NCI-H1105 (cell line): ENCODE measurements at places on chromosomes 13 and 19.

DNA sequence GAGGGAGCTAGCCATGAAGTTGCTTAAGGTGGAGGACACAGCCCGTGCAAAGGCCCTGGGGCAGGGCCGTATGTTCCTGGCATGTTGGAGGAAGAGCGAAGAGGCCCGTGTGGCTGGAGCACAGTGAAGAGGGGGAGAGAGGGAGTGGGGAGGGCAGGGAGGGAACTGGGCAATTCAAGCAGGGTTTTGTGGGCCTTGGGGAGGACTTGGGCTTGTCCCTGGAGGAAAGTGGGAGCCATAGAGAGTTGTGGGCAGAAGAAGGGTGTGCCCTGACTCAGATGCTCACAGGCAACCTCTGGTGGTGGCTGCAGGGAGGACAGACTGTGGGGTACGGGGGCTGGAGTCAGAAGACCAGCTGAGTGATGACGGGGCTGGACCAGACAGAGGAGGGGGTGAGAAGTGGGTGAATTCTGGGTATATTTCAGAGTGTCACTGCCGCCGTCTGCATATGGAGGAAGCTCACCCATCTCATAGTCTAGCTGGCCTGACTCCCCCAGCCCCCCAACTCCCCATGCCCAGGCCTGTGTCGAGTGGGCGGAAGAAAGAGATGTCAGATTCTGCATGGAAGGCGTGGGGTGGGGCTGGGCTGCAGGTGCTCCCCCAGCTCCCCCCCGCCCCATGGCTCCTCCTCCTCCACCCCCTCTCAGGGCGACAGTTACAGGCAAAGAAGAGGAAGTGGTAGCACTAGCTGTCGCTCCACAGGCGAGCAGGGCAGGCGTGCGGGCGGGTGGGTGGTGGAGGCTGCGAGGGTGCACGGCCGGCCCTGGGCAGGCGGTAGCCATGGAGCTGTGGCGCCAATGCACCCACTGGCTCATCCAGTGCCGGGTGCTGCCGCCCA is at the start of gene VAV1:
VAV1 (plus strand) TSS at position 681 of the 838 bp plus-strand sequence; CDS start at position 781, 100 bp downstream.
- no peak for DNase-seq

DNA sequence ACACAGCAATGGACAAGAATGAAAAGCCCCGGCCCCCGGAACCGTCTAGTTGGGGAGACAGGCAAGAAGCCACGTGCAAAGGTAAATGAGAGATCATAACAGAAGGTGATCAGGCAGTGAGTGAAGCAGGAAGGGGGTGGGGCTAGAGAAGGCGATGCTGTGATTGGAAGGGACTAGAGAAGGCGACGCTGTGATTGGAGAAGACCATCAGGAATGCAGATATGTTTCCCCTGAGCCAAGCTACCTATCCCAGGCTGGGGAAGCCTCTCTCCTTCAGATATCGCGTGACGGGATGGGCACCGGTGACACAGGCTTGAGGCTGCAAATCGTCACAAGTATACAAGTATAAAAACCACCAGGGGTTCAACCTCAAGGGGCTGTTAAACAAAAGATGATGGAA is 21.8 kb downstream of the DCAF15 start:
- DNase-seq: no peak

DNA sequence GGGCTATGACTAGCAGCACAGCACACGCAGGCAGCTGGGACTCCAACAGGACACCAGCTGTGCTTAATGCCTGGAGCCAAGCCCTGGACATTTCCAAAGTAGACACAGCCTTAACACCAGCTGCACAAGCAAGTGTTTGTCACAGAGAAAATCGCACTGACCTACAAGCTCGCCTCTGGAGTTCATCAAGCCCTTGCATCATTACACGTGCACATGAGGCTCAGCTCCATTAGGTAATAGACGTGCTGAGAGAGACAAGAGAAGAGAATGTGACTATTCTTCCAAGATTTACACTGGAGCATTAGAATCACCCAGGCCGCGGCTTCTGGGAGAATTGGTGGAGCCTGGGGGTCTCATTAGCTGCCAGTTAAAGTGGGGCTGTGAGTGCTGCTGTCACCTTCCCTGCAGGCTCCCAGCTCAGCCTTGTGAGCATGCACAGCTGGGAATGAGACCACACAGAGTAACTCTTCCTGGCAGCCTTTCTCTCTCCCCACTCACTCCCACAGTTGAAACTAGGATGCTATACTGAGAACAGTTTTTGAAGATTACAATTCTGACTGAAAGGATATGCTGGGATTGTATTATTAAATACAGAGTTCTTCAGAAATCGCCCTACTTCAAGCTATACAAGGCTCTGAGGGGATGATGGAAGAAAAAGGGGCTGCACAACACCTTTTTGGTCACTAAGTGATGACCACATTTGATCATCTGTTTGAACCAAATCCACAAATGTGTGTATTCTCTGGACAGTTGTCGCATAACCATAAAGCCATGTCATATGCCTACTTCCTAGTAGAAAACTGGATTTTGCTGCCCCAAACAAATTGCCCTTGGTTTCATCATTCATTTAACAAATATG is 10.5 kb downstream of the STOML3 start:
- no peak for DNase-seq

- DNase-seq: no peak
Measured at GRCh38 chr13:33351319-33351718, 65.8 kb upstream of the STARD13 start.

- DNase-seq: no peak
Measured at GRCh38 chr13:93534181-93534700, 307.6 kb downstream of the GPC6 start.

DNA sequence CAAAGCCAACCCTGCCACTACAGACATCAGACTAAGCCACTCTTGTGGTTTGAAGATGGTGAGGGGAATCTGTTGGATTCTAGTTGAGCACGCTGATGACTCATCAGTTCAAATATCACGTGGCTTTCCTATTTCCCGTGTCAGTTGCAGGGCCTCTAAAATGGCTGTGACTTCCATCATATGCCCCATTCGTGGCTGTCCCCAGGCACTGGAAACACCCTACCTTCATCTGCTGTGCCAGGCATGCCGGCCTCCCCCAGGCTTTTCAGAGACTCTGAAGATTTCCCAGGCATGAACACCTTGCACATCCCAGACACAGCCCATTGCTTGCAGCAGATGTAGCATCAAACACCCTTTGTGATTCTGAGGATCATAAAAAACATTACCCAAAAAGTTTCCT is 659.9 kb downstream of the UQCRFS1 start:
- no peak for DNase-seq

GRCh38 chr19:36236946-36237310 is 22.0 kb downstream of the ZNF146 start:
- DNase-seq: no peak

DNA sequence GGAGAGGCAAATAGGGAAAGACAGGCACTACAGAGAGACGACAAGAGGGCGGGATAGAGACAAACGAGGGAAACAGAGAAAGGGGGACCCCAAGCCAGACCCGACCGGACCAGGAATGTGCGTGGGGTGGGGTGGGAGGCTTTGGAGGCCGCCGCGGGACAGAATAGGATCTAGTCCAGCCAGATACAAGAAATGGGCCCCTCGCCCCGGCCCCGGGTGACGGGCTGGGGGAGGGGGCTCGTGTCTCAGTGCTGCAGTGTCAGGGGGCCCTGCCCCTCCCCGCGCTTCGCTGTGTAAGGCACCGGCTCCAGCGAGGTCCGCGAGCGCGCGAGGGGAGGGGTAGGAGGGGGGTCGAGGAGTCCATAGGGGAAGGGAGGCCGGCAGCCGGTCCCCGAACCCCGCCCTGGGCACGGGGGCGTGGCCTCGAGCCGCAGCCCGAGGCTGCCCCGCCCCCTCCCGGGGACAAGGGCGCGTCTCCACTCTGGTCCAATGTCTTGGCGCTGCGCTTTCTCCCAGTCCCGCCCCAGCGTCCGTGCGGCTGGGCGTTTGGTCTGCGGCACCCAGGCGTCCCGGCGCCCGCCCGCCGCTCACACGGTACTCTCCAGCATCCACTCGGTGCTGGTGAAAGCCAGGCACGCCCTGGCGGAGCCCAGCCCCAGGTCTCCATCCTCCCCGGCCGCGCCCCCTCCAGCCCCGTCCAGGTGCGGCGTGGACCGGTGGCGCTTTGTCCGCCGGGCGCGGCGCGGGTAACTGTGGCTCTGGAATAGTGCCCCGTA is 11.0 kb downstream of the IFNL1 start:
- peak; percentile 73 for DNase-seq

- DNase-seq: no peak
Measured at GRCh38 chr19:10299545-10300458, 9.8 kb downstream of the ZGLP1 start.
